ENCODE measurements at places on chromosomes 7 and 10.

DNA sequence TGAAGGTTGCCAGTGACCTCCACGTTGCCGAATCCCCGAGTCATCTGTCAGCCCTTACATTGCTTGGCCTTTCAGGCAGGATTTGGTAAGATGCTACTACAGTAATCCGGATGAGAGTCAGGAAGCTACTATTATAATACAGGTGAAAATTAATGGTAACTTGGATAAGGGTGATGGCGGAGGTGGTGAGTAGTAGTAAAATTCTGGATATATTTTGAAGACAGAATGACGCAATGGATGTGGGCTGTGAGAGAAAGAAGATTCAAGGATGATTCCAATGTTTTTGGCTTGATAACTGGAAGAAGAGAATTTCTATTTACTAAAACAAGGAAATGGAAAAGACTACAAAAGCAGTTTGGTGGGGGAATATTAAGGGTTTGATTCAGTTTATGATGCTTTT is 1.4 kb upstream of the DNAJB12 start:
- DNase-seq, result no peak

DNA sequence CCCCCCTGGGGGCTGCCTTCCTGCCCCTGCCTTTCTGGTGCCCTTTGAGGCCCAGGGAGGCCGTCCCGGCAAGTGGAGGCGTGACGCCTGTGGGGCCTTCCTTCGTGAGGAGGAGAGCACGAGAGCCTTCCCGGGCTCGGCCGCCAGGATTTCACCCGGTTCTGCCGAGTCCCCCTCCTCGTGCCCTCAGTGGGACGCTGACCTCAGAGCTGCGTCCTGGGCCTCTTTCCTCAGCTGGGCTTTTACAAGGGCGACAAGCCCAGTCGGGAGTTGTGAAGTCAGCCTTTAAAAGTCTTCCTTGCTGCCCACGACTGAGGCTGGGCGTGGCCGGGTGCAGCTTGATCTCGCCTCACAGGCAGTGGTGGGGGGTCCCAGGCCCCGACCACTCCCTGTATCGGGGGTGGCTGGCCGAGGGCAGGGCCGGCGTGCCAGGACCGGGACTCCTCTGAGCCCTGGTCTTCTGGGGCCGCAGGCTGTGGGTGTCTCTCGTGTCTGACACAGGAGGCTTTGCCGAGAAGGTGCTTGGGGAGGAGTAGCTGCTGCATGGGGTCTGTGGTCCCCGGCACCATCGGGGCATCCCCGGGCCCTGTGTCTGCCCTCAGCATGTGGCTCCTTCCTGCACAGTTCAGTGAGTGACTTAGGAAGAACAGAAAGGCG is 41.8 kb downstream of the FAM20C start:
- no peak for DNase-seq

GRCh38 chr10:89384474-89385340 is 6.9 kb downstream of the IFIT1B start:
- DNase-seq, result no peak

- no peak for DNase-seq
Measured at GRCh38 chr7:134948246-134948645, 38.1 kb upstream of the AGBL3 start.

- DNase-seq, result no peak
Measured at GRCh38 chr7:130309986-130310385, 17.0 kb downstream of the CPA4 start.

DNA sequence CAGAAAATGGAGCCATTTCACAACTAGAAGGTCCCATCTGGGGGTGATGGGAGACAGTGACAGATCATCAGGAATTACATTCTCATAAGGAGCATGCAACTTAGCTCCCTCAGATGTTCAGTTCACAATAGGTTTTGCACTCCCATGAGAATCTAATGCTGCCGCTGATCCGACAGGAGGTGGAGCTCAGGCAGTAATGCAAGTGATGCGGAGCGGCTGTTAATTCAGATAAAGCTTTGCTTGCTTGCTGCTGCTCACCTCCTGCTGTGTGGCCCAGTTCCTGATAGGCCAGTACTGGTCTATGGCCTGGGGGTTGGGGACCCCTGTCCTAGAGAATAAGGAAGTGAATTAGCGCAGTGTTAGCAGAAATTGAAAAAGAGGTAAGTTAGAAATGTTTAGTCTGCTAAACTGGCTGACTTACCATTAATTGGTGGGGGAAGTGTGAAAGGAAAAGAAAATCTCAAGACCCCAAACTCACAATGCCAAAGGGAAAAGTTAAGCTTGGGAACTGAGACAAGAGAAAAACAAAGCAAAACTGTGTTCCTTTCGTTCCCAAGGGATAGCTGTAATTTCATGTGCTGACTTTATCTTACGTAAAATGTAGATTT is 76.4 kb downstream of the LYZL2 start:
- DNase-seq, result no peak

GRCh38 chr7:57414415-57414814 is 35.6 kb upstream of the ZNF716 start:
- no peak for DNase-seq

DNA sequence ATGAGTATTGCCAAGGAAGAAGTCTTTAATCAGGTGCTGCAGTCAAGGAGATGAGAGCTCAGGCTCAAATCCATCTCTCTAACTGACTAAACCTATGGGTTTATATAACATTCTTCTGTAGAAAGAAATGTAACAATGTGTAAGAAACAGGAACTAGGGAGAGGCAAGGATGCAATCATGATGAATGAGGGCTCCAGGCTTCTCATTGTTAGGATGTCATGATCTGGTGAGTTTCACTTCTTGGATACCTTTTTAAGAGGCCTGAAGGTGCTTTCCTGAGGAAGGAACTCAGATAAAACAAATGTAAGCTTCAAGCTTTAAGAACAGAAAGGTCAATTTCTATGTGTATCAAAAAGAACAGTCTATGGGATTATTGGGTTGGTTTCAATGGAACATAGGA is 30.8 kb upstream of the SCIN start:
- no peak for DNase-seq

GRCh38 chr7:102205915-102206314 is 80.8 kb upstream of the SH2B2 start:
- no peak for DNase-seq

- DNase-seq, result no peak
Measured at GRCh38 chr10:133113146-133113830, 25.6 kb downstream of the ADGRA1 start.

GRCh38 chr7:96663871-96664445 is 45.7 kb downstream of the SEM1 start:
- DNase-seq, result no peak

- no peak for DNase-seq
Measured at GRCh38 chr10:85993840-85994507, 372.6 kb downstream of the GRID1 start.

GRCh38 chr7:17185690-17186070 is 112.8 kb upstream of the AHR start:
- DNase-seq, result peak; percentile 6

DNA sequence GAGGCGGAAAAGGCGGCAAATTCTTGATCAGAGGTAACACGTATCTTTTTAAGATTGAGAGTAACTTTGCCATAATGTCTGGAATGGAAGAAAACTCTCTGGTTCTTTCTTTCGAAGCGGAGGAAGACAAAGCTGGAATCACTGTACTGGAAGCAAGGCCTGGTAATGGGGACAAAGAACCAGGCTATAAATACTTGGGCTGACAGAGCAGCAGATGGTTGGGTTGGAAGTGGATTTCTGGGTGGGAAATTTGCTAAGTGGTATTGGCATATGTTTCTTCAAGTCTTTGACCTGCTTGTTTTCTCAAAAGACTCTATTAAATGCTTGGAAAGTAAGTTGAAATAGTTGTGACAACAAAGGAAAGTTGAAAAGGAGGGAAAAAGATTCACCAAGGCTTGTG is 87.3 kb upstream of the SFMBT2 start:
- DNase-seq, result no peak

GRCh38 chr10:22251751-22252223 is 34.0 kb upstream of the EBLN1 start:
- DNase-seq, result peak; percentile 58

- no peak for DNase-seq
Measured at GRCh38 chr7:112798274-112799159, 8.3 kb upstream of the TMEM168 start.

DNA sequence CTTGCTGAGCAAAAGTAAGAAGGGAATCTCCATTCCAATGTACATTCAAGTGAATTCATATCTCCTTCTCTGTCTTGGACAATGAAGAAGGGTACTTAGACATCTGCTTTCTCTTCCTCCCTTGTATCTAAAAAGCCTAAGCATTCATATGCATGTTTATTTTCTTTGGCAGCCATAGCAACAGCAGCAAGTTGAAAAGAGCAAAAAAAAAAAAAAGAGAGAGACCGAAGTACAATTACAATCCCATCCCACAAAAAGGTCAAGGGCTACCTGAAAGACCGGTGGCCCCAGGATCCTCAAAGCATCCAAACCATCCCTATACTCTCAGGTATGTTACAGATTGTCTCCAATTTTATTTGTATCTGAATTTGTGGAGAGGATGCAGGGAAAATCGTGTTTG is 4.1 kb downstream of the OR2F1 start:
- no peak for DNase-seq
